Lower lobe of right lung (tissue), 2 donors: ENCODE measurements at places on chromosomes 1 and 21. TPM values are rescaled to one million over a fixed set of nuclear protein-coding genes. Genes with fewer than 3 reads are reported as not detected.

LCE1E gene
- not detected for total RNA-seq

CFHR5 gene
- total RNA-seq = not detected

MEX3A gene
- 0.74 TPM for total RNA-seq

HSD3B1 gene
- not detected for total RNA-seq

PLXNA2 gene
- 83.9 TPM for total RNA-seq

CGN gene
- total RNA-seq = 52.9 TPM

NUCKS1 gene
- total RNA-seq = 111 TPM

SLC22A15 gene
- total RNA-seq = 26.8 TPM

ABCG1 gene
- total RNA-seq = 74.9 TPM

SUMO3 gene
- 88.2 TPM for total RNA-seq

DIO1 gene
- total RNA-seq = not detected

KLHL17 gene
- 17.0 TPM for total RNA-seq

OR2T2 gene
- not detected for total RNA-seq

HTR6 gene
- total RNA-seq = not detected

INAVA gene
- total RNA-seq = 7.8 TPM

ATP1A4 gene
- total RNA-seq = 1.1 TPM

FMO1 gene
- 2.4 TPM for total RNA-seq

TRAF3IP3 gene
- 12.4 TPM for total RNA-seq

SAMD11 gene
- total RNA-seq = 2.2 TPM

IFNLR1 gene
- 11.7 TPM for total RNA-seq

AIM2 gene
- total RNA-seq = 2.4 TPM

LRRC71 gene
- total RNA-seq = 5.3 TPM

SNX27 gene
- total RNA-seq = 66.5 TPM

DENND2C gene
- 3.8 TPM for total RNA-seq

PI4KB gene
- total RNA-seq = 66.0 TPM

TRIM67 gene
- total RNA-seq = not detected

DCDC2B gene
- total RNA-seq = 3.2 TPM

LENEP gene
- total RNA-seq = not detected

FGR gene
- total RNA-seq = 193 TPM

PYHIN1 gene
- total RNA-seq = 3.9 TPM

GBP4 gene
- total RNA-seq = 41.0 TPM

CCDC30 gene
- total RNA-seq = 10.2 TPM

C1orf56 gene
- 4.8 TPM for total RNA-seq

GPX7 gene
- 4.3 TPM for total RNA-seq

CNTN2 gene
- not detected for total RNA-seq

TEX38 gene
- not detected for total RNA-seq

LAMC2 gene
- total RNA-seq = 24.9 TPM

ISG15 gene
- 76.9 TPM for total RNA-seq

FBLIM1 gene
- total RNA-seq = 20.1 TPM
